ENCODE measurements at places on chromosomes 1 and 21.

DNA sequence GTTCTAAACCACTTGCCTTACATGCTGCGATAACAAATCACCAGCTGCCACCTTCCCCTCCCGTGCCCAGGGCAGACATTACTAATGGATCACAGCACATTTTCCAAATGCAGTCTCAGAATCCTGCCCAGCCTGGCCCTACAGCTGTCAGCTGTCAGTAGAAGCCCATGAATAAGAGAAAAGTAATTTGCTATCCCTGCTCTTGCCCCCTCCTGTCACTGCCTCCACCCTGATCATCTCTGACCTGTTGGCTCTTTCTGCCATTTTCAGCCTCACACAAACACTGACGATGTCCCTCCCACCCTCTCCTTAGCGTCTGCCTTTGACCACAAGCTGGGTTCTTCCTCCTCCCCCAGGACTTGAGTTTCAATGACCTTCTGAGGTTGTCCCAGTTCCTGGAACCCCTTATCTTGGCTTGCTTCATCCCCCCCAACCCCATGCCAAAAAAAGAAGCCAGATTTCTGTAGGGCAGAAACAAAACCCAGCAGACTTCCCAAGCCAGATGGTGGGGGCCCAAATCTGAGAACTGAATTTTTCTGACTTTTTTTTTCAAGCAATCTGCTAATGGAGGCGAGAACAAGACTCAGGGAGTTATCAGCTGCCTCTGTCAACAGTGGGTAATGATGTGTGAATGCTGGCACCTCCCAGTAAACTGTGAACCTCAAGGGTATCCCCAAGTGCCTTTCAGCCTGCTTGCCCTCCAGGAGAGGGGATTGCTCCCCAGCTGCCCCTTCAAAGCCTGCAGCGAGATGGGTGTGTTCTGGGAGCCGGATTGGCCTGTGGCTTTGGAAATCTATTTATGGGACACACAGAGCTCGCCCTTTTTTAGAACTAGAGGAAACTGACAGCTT is 216.5 kb upstream of the VAMP3 start:
- no peak for DNase-seq

DNA sequence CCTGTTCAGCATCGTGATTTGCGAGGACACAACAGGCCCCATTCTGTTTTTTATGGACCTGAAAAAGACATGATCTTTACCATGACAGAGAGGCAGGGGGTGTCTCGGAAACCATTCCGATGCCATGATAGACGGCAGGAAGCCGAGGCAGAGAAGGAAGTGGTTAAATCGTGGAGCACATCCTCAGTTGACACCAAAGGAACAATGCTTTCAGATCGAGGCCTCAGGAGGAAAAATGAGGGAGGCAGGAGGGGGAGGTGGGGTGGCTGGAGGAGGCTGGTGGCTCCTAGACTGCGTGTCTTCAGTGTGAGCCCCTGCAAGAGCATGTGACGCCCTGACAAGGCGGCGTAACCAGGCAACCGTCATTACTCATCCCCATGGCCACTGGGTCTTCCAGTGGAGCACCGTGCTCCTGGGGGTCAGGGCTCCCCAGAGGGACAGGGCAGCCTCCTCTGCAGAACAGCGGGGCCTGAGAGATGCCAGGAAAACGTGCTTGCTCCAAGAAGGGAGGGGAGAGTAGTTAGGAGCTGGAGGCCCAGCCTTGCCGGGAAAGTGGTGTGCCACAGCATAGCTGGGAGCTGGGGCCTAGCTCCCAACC is 172.8 kb upstream of the TMEM51 start:
- no peak for DNase-seq

DNA sequence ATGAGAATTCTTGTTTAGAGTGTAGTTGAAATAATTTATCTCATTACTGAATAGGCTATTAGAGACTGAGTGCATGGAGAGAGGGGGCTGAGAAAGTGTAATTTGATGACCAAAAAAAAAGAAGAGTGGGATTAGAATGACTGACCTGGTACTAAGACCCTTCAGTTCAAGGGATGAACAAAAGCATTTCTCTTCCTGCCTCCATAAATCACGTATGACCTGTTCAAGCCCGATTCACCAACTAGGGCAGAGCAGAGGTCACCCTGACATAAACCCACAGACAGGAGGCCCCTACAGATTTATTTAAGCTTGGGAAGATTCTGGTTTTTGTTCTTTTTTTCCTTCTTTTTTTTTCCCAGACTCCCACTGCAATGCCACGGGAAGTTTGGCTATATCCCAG is 123.7 kb upstream of the COP1 start:
- DNase-seq = no peak

- DNase-seq = peak; percentile 10
Observed at GRCh38 chr1:246434335-246434734, 72.7 kb downstream of the SMYD3 start.

DNA sequence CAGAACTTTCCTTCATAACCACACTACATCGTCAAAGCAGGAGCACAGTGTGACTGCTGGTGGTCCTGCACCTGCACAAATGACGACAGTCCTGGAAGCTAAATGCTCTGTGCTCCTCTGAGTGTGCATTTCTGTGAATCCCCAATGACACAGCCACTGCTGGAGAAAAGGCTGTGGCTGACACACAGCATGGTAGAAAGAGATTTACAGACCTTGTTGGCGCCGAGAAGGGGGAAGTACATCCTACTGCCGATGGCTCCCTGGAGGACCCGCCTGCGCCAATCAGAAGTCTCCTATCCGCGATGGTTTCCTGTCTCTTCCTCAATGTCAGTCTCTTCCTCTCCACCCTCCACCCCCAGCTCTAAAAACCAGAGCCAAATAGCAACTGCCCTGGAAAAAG is 115.4 kb upstream of the RAB4A start:
- no peak for DNase-seq

DNA sequence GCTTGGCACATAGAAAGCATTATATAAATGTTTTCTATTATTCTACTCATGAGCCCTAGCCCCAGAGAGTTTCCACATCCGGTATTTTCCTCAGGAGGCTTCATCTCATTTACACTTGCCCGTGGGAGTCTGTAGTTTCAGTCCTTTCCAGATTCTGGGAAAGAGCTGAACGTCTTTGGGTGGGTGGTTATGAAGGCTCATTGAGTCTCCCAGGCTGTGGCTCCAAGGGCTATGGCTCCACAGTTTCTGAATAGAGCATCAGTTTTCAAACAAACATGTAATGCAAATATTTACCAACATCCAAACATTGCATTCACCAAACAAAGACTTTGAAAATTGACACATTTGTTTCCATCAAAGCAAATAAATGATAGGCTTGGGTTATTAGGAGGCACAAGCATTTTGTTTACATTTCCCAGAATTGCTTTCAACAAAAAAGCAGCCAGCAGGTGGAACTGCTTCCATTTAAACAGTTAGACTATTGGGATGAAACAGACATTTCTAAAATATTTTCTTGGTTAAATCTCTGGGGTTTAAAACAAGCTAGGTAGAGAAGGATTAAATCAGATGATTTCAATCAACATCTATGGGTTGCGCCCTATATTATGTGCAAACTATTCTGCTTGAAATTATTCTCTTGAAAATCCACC is 1.3 kb upstream of the LEMD1 start:
- no peak for DNase-seq

DNA sequence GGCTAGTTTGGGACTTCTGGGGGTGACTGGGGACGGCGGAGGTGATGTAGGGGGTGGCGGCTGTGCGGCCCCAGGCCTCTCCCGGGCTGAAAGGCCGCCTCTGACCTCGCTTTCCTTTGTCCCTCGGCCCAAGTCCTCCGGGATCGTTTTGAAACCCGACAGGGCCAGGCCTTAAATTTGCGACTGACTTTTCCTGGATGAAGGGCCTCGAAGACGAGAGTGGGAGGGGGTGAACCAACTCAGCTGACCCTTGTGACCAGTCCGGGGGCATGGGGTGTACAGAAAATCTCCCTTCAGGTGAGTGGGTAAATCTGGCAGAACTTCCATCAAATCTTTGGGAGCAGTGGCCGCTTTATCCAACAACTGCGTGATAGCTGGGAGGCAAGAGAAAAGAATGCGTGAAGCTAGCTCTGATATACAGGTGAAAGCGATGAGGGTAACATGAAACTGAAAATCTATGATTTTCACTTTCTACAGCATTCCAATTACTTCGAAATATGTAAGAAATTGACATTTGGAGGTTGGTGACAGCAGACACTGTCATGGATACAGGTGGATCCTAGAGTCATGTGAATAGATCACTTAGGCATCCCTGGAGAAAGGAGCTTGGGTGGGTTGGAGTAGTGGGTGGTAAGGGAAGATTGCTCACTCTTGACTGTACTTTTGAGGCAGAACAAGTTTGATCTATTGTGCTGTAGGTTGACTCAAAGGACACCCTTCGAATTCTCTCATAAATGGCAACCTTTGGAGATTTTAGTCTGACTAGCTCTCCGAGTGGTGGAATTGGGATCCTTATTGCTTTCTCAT is 885 bp downstream of the AHCYL1 start:
- no peak for DNase-seq

GRCh38 chr1:218351391-218352074 is 6.4 kb downstream of the TGFB2 start:
- DNase-seq = no peak

- DNase-seq = no peak
Observed at GRCh38 chr1:29939079-29939478, 702.8 kb downstream of the PTPRU start.

DNA sequence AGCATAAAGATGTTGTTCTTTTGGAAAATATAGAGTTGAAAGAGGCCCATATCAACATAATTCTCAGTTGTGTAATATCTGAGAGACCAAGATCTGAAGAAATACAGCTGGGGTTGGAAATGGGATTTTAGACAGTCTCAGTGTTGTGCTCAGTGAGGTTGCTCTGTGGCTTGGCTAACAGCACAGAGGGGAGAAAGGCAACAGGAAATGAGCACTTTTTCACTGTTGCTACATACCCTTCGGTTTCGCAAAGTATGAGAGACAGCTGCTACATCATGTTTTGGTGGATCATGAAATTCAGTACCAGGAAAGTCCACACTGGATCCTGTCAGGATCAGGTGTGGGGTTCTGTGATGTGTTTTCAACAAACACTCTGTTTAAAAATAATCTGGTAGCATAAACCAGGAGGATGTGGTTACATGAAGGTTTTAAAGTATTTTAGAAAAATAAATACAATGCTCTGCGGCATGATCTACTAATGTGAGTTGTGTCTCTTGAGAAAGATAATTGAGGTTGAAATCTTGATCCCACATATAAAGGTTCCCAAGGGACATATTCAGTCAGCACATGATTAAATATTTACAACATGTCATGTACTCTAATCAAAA is 7.0 kb upstream of the GPR88 start:
- DNase-seq = peak; percentile 23

GRCh38 chr1:119870917-119871596 is 25.3 kb downstream of the ADAM30 start:
- DNase-seq = peak; percentile 71

DNA sequence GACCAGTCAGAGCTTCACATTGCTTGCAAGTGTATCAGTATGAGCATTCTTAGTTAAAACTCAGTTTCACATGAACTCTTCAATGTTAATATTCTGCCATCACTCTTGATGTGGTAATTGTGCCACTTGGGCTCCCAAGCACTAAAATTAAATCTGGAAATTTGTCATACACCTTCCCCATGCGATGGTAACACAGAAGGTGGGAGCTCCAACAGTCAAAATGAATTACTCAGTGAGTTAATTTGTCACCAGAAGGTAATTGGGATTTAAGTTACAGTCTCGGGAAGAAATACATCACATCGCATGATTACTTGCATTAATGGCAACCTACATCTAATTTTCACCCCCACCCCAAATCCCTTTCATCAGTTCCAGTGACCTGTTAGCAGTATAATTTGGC is 376.5 kb upstream of the DAB1 start:
- DNase-seq = no peak

DNA sequence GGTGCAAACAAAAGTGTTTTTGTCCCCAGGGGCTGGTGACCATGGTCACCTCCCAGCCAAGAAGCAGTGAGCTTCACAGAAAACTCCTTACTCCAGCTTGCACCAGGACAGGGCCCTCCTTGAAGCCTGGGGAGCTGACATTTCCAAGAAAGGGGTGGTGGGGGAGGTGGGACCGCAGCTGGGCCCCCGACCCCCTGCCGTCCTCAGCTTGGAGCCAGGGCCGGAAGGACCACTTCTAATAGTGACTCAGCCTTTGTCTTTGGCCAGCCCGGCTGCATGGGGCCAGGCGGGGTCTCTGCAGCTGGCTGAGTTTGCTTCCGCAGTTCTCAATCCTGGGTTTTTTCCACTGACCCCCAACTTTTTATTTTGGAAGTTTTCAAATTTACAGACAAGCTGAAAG is 136.5 kb upstream of the POU3F1 start:
- DNase-seq = no peak

- peak; percentile 18 for DNase-seq
Observed at GRCh38 chr21:46459356-46460112, 843 bp downstream of the DIP2A start.

GRCh38 chr1:204222764-204223055 is 8.9 kb upstream of the GOLT1A start:
- DNase-seq = no peak

GRCh38 chr1:6472391-6472790 is 6.4 kb upstream of the TNFRSF25 start:
- DNase-seq = no peak

DNA sequence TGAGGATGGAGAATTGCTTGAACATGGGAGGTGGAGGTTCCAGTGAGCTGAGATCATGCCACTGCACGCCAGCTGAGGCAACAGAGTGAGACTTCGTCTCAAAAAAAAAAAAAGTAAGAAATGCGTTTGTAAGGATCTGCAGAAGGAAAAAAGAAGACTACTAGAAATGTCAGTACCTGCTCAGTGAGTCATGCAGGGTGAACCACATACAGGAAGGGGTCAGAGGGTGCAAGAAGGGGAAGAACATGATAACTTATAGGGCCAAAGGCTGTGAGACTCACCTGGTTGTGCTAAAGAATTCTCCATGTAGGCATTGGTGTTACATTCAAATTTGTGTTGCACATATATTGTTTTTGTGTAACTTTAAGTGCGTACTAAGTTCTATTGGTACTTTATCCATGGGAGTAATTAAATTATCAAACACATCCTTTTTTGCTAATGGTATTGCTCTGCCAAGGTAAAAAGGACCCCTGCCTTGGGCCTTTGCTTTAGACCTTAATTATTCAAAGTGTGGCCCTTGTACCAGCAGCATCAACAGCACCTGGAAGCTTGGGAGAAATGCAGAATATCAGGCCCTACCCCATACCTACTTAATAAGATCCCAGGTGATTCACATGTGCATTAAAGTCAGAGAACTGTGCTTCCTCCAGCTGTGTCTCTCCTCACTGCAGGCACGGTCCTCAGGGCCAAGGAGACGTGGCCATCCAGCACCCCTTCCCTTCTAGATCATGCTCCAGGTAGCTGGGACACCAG is 96.4 kb upstream of the PPP2R5A start:
- no peak for DNase-seq

GRCh38 chr1:109993885-109994284 is 9.3 kb downstream of the AHCYL1 start:
- no peak for DNase-seq

GRCh38 chr1:160367516-160367900 is 637 bp downstream of the NHLH1 start:
- no peak for DNase-seq

GRCh38 chr1:37755290-37755689 is 9.6 kb downstream of the EPHA10 start:
- no peak for DNase-seq
